ENCODE measurements at places on chromosomes 3 and 15.

- DNase-seq, result no peak
Observed at GRCh38 chr3:194485881-194486539, 792 bp downstream of the ATP13A3 start.

- DNase-seq, result peak; percentile 46
Observed at GRCh38 chr15:68154923-68155559, 50.1 kb downstream of the CALML4 start.

- DNase-seq, result peak; percentile 62
Observed at GRCh38 chr3:129316248-129317013, 37.8 kb downstream of the HMCES start.

GRCh38 chr3:101888653-101889052 is 39.3 kb downstream of the NFKBIZ start:
- no peak for DNase-seq

GRCh38 chr15:28911310-28911931 is 25.6 kb downstream of the APBA2 start:
- no peak for DNase-seq

GRCh38 chr3:43022121-43022520 is 43.0 kb downstream of the GASK1A start:
- no peak for DNase-seq

DNA sequence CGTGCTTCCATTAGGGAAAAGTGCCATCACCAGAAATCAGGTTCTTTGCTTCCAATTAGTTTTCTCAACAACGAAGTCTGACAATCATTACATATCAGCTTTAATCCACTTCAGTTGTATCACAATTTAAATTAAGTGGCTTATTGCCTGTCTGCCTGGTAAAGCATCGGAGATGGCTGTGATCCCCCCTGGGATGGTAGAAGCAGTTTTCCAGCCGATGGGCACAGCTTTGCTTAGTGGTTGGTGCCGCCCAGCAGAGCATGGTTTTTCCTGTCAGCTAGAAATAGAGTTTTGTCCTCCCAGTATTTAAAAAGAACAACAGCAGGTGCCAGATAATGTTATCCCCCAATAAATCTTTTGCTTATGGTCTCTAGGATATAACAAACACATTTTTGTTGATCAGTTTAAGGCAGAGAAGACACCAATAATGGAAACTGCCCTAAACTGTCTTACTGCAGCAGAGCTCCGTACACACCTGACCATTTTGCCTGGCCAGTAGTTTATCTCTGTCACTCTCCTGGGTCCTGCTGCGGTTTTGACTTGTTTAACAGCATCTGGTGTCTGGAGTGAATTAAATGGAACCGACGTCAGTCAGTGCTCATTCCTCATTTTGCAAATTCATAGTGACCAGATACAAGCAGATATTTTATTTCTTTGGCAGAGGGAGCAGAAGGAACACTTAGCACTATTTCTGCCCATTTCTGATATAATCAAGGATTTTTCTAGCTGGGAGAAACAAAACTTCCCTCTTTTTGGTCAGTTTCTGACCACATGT is 79.1 kb downstream of the SLC49A4 start:
- DNase-seq, result no peak

GRCh38 chr3:150376001-150376848 is 31.9 kb upstream of the TSC22D2 start:
- DNase-seq, result peak; percentile 69

GRCh38 chr3:105791919-105792786 is 76.7 kb downstream of the CBLB start:
- DNase-seq, result peak; percentile 66

DNA sequence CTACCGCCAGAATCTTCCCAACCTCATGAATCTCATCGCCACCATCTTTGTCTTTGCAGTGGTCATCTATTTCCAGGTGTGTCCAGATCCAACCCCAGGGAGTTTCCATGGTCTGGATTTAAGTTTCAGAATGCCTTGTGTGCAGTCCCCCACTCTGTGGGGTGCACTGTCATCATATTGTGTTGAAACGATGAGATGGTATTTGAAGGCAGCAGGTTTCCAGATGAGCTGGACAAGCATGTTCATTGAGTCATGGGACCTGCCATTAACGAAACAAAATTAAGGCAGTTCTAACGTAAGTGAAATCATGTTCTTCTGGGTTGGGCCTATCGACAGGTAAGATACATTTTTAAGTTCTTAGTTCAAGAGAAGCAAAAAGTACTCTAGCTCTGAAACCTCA is 12.7 kb downstream of the SEC61A1 start:
- no peak for DNase-seq

- no peak for DNase-seq
Observed at GRCh38 chr3:186784820-186785494, 1.6 kb downstream of the EIF4A2 start.

DNA sequence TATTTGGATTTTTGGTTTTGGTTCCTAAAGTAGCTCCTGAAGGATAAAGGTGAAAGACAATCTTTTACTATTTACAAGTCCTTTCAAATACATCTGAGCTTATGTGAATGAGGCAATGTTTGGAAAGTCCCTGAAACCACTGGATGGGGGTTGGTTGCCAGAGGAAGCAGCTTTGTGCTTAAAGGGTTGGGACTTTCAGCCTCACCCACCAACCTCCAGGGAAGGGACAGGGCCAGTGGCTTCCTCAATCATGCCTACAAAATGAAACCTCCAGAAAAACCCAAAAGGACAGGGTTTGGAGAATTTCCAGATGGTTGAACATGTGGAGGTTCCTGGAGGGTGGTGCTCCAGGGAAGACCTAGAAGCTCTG is 20.9 kb upstream of the ABHD17C start:
- DNase-seq, result no peak

GRCh38 chr3:126121632-126122031 is 37.7 kb upstream of the SLC41A3 start:
- no peak for DNase-seq

GRCh38 chr3:72891053-72891855 is 3.4 kb downstream of the GXYLT2 start:
- DNase-seq, result peak; percentile 100

- DNase-seq, result no peak
Observed at GRCh38 chr15:77503240-77503639, 82.6 kb downstream of the HMG20A start.

GRCh38 chr3:72042397-72043203 is 257.7 kb upstream of the PROK2 start:
- DNase-seq, result peak; percentile 79

DNA sequence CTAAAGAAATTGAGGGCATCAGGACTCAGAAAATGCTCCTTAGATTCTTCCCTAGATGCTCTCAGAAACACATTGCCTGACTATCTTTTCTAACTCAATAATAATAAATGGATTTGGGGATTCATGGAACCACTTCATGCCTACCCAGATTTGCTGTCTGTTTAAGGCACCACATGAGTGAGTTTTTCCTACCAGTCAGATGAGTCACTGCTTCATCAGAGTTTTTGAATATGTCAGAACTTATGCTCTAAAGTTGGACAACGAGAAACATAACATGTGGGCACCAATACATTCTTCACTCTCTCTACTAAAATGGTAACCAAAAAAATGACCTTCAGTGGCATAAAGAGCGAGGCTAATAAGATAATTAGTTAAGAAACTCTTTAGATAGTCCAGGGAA is 1135.1 kb downstream of the TUSC7 start:
- DNase-seq, result no peak

Measured in fibroblast of skin of left quadriceps (primary cell).